ENCODE measurements at places on chromosomes 12 and 14. TPM values are rescaled to one million over a fixed set of nuclear protein-coding genes. Genes with fewer than 3 reads are reported as not detected.

Gene SPSB2
- total RNA-seq: 30.1 TPM

GRCh38 chr12:133105620-133106019 is 24.5 kb downstream of the ZNF891 start:
- DNase-seq: no peak

Gene RDH12
- total RNA-seq: not detected

Gene PAH
- not detected for total RNA-seq

- no peak for DNase-seq
Observed at GRCh38 chr12:116142936-116143898, 134.3 kb downstream of the MED13L start.

Gene FKBP4
- total RNA-seq: 226 TPM

Gene TMEM30B
- total RNA-seq: 19.6 TPM

Gene PIANP
- total RNA-seq: not detected

DNA sequence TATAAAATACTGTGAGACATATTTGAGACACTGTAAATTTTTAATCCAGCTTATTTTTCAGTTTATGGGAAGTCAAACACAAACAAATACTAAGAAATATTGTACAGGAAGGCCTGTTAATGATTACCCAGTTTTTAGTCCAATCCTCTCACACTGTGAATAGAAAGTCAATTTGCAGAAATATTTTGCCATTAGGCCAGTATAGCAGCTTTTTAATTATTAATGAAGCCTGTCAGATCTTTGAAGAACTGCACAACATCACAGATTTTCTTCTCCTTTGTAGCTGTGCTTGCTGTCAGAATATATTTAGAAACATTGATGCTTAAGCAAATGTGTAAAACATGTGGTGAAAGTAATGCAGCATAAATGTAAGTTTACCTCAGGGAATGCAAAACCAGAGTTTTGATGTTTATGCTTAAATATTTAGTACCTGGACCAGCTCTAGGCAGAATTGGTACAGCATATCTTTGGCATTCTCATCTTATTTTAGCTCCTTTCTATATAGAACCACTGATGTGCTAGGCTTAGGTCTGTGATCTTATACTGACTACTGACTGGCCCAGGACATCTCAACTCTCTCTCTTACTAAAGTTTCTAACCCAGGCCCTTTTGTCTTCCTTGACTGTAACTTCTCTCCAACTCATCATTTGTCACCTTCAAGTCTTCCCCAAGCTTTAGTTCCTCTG is 230.8 kb upstream of the NAV3 start:
- DNase-seq: no peak

- DNase-seq: no peak
Observed at GRCh38 chr14:29911810-29912209, 15.8 kb downstream of the PRKD1 start.

- DNase-seq: no peak
Observed at GRCh38 chr12:47123730-47124129, 44.0 kb upstream of the AMIGO2 start.

GRCh38 chr12:1793426-1794210 is 26.7 kb upstream of the LRTM2 start:
- no peak for DNase-seq

- DNase-seq: no peak
Observed at GRCh38 chr12:54653025-54653424, 4.9 kb upstream of the DCD start.

GRCh38 chr14:73662487-73662943 is 17.7 kb downstream of the DNAL1 start:
- DNase-seq: peak; percentile 66

Gene CMKLR1
- total RNA-seq: not detected

Gene FOXG1
- total RNA-seq: not detected

- no peak for DNase-seq
Observed at GRCh38 chr12:100936661-100937060, 142.1 kb downstream of the ANO4 start.

DNA sequence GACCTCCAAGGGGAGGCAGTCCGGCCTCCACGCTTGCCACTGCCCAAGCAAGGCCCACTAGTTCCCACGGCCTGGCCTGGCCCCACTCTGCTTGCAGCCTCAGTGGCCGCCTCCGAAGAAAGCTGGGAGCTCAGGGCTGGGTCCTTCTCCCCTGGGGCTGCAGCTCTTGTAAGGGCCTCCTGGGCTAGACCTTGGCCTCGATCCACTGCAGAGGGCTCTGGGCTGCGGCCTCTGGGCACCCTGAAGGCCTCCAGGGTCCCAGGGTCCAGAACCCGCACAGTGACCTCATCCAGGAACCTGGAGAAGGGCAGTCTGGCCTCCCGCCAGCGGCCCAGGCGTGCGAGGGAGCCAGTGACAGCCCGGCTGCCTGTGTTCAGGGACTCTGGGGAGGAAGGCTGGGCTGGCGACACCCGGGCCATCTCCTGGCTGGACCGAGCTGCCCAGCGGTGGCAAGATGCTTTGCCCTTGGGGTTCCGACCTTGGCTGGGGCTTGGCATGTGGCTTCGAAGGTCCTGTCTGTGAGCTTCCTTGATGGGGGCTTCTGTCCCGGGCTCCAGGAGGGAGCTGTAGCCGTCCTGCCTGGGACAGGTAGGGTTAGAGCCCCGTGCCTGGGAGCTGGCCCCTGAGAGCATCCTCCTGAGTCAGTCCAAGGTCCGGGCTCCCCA is 9.8 kb downstream of the BEGAIN start:
- DNase-seq: no peak

DNA sequence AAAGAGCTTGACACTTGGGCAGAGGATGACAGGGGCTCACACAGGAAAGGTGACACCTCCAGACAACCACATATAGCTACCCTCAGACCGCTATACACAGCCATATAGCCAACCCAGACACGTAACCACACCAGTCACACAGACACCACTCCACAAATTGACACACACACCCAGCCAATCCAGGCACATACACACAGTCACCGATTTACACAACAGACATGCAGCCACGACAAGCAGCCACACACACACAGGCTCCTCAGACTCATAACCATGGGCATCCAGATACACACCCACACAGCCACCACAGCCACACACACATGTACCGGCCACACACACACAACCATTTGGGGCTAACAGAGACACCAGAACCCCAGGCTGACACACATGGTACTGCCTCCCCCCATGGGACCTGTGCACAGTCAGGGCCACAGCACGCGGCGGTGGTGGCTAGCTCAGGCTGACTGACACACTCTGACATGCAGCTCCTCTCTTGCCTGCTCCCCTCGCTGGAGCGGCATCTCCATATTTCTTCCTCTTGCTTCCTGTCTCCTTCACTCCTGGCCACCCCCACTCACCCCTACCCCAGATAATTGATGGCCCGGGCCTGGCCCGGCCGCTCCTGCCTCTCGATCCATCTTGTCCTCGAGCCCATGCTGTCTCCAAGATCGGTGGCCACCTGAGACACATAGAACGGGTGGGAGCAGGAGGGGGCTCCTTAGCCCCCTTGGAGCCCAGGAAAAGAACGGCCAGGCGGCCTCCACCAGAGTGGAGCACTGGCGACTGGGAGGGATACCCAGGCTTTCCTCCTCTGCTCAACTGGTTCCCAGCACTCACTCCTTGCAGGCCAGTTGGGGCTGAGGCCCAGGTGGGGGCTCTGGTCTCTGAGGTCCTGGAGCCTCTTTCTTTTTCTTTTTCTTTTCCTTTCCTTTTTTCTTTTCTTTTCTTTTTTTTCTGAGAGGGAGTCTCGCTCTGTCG is 6.0 kb upstream of the SHMT2 start:
- DNase-seq: no peak

DNA sequence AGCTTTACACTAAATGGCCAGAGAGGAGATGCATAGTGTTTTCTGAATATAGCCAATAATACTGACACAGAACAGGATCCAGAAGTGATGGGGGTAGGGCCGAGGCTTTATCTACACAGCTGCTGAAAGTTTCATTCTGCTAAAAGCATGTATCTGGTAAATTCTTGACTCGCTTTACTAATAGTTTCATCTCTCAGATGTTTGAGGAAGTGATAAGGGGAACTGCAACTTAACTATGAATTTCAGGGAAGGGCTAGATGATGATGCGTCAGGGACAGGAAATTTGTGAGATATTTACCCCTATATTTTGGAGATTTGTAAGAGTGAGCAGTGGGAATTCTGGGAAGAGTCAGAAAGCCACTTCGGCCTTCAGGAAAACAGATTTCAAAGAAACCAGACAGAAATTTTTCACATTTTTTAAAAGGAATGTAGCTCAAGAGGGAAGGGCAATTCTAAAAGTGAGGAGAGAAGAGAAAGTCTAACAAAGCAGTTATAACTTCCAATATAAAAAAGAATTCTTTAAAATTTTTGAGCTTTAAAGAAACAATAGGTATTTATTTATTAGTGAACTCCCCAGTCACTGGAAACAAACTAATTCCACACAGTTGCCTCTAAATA is 243.1 kb downstream of the BCAT1 start:
- no peak for DNase-seq

DNA sequence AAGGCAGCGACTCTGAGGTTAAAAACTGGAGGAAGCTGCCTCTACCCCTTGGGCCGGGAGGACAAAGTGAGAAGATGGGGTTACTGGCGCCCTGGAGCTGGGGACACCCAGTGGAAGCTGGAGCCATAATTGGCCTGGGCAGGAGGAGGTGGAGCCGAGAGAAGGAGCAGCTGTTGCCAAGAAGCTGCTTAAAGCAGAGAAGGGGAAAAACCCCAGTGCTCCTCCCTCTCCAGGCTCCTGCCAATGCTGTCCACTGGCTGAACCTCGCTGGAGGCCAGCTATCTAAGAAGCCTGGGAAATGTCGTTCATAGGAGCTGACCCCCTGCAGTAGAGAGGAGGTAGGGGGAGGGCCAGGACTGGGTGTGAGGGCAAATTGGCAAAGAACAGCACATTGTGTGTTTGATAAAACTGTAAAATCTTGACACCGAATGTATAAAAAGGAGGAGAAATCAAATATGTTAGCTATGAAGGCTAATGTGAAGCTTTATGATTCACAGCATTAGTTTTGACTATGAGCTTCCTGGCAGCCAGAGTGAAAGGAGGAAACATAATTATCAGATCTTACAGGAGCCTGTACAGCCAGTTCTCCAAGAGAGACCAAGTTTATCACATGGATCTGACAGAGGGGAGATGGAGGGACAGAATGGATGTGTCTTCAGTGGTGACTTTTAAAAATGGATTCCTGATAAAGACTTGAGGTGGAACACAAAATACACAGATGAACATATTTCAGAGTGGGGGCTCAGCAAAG is 9.5 kb downstream of the HHIPL1 start:
- peak; percentile 2 for DNase-seq

Gene FAM186B
- total RNA-seq: 1.7 TPM

- no peak for DNase-seq
Observed at GRCh38 chr12:4824380-4824779, 85.3 kb upstream of the KCNA1 start.

Gene SYT1
- total RNA-seq: 1.2 TPM

- no peak for DNase-seq
Observed at GRCh38 chr14:21018286-21018685, 6.6 kb downstream of the NDRG2 start.

GRCh38 chr14:97395068-97395467 is 597.9 kb downstream of the VRK1 start:
- no peak for DNase-seq

Gene SIX6
- total RNA-seq: not detected

Gene KRT2
- not detected for total RNA-seq

Gene KRT85
- total RNA-seq: not detected

DNA sequence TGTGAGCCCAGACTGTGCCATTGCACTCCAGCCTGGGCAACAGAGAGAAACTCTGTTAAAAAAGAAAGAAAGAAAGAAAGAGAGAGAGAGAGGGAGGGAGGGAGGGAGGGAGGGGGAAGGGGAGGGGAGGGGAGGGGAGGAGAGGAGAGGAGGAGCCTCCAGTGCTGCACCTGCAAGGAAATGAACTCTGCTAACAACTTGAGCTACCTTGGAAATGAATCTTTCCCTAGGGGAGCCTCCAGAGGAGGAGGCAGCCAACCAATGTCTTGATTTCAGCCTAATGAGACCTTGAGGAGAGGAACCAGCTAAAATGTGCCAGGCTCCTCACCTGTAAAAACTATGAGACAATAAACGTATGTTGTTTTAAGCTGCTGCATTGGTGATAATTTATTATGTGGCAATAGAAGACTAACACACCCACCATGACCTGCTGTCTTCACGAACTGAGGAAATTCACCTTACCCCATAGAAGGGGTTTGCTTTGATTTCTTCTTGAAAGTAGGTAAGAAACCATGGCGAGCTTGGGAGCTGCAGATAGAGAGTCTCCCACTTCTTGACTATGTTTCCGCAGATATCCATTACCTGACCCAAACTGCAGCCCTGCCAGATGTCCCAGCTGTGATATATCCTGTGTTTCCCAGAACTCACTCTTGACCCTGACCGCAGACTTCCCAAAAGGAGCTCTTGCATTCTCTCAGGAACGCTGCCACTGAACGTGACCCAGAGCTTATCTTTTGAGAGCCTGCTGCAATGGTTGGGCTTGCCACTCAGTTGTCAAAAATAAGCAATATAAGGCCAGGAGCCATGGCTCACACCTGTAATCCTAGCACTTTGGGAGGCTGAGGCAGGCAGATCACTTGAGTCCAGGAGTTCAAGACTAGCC is 31.5 kb upstream of the TMPO start:
- no peak for DNase-seq

GRCh38 chr12:118357257-118358007 is 15.3 kb downstream of the TAOK3 start:
- no peak for DNase-seq

Gene TBX3
- total RNA-seq: not detected

DNA sequence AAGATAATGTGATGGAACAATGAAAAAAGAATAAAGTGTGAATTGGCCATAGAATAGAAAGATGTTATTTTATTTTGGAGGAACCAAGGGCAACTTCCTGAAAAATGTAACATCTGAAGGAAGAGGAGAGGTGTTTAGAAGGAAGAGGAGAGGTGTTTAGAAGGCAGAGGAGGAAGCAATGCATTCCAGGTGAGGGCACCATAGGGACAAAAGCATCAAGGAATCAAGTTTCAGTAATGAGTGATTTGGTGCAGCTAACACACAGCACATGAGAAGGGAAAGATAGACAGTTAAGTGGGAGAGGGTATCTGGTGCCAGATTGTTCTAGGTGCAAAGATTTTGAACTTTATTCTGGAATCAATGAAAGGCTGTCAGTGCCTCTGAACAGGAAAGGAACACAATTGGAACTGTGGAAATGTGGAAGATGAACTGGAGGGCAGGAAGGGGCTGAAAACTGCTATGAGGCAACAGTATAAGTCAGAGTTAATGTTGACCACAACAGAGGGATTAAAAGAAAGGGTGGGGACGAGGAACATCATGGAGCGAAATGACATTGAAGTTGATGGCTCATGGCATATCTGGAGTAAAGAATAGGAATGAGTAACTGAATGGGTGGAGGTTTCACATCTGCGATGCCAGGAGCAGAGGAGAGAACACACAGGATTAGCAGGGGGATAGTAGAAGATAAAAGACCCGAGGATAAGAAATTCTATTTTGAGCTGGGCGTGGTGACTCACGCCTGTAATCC is 326.6 kb downstream of the LRIG3 start:
- no peak for DNase-seq

Gene C3AR1
- total RNA-seq: not detected

- DNase-seq: peak; percentile 4
Observed at GRCh38 chr12:7555752-7556151, 52.2 kb upstream of the CD163 start.

GRCh38 chr14:36870776-36871175 is 209.1 kb downstream of the PAX9 start:
- no peak for DNase-seq

Gene VIPAS39
- total RNA-seq: 46.1 TPM
